ENCODE measurements at places on chromosomes 2 and 18.

- DNase-seq: no peak
These were observed 333.7 kb upstream of the MEIS1 start for GRCh38 chr2:66101206-66101605.

GRCh38 chr18:45103319-45104048, 422.8 kb downstream of the SETBP1 start:
- no peak for DNase-seq

DNA sequence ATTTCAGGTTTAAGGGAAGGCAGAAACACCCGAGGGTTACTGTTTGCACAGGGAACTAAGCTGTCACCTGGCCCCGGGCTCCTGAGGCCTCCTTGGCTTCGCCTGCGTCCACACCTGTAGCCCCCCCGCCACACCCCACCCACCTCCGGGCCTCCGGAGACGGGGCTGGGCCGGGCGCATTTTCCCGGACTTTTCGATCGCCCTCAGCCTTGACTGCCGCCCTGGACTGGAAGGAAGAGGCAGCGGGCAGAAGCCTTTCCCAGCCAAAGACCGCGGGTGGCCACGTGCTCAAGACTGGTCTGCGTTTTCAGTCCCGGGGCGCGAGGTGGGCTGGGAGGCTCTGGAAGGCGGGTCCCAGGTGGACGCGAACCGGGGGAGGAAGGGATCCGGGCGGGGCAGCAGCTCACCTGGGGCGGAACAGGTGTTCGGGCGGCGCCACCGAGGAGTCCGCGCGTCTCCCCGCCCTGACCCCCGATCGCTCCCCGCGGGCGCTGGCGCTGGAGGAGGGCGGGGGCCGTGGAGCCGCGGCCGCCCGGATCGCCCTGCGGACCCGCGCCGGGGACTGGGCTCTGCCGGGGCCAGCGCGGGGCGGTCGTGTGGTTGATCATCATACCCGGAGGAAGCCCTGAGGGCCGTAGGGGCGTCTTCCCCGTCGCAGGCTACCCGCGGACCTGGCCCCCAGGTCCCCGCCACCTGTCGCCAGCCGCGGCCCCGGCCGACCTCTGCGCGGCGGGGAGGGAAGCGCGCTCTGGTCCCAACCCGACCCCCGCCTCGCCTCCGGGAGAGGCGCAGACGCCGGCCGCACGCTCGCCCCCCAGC, 3.2 kb downstream of the ID2 start:
- no peak for DNase-seq

DNA sequence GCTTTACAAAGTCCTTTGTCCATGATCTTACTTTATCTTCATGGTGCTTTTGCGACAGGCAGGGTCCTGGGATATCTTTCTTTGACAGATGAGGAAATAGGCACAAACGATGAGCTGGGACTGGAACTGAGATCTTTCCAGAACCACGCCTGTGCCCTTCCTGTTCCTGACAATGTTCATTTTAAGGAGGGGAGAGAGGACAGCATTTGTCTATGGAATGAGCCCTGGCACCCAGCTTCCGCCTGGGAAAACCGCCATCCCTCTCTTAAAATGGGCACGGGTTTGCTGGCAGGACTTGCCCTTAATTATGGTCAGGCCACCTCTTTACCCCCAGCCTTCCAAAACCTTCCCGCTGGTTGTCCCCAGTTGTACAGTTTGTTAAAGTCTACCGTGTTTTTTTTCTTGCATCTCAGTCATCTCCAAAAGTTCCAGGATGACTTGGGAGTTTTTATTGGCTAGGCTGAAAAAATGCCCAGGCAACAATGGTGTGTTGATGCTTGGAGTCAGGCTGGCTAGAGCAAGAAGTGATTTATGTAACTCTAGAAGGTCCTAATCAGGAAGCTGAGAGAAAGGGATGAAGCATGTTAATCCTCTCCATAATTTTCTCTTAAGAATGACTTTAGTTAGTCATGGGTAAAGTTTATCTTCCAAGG, 264.9 kb upstream of the EPAS1 start:
- DNase-seq: no peak

DNA sequence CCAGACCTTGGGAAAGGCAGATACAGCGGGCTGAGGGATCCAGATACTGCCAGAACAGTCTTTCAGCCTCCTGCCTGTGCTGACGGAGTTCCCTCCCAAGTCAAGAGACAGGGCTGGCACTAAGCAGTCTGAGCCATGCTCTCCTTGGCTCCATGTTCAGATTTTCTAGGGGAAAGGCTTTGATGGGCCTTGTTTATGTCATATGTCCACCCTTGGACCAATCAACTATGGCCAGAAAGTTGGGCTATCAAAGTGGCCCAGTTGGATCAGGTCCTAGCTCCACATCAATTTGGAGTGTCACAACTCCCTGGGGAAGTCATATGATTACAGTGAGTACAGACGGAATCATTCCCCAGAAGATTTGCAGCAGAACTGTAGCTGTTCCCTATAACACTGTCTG, 152.0 kb downstream of the GREB1L start:
- DNase-seq: no peak

DNA sequence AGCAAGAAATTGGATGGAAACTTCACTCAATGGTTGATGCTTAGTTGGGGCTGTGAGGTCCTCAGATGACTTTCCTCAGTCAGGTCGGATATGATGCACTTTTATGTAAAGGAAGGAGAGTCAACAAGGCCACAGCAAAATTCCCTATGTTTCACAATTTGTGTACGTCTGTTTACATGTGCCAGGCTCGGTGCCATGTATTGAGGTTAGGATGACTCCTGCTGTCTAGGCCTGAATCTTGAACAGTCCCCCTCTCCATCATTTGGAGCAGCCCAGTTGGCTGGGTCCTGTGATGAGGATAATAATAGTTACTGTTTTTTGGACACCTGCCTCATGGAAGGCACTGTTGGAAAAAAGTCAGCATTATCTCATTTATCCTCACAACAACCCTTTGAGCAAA, 43.1 kb downstream of the VSNL1 start:
- no peak for DNase-seq

- DNase-seq: no peak
These were observed 359.7 kb downstream of the MBD2 start for GRCh38 chr18:53864770-53865169.

DNA sequence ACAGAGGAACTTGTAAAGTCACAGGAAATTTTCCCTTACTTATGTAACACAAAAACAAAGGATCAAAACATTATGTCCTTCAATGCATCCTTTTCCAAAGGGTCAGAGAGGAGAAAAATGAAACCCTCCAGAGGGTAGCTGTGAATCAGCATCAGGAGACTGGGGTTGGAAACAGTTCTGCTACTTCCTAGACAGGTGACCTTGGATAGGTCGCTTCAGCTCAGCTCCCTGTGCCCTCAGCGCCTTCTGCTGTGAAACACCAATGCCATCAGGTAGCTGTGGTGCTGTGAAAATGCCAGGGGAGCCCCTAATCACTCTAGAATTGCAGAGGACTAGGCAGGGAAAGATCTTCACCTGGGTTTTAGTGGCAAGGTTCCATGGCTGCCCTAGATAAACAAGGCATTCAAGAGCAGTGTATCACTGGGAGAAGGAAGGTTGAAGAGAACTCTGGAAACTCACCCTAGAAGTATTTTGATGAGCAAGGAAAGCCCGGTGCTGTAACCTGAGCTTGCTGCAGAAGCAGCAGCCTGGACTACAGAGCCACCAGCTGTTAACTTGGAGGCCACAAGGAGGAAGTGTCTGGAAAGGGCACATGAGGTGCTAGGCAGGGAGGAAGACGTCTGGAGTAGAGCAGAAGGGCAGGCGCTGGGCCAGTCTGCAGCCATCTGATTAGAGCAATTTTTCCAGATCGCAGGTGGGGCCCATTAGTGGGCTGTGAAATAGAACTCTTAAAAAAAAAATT, 100.7 kb upstream of the MCFD2 start:
- no peak for DNase-seq

DNA sequence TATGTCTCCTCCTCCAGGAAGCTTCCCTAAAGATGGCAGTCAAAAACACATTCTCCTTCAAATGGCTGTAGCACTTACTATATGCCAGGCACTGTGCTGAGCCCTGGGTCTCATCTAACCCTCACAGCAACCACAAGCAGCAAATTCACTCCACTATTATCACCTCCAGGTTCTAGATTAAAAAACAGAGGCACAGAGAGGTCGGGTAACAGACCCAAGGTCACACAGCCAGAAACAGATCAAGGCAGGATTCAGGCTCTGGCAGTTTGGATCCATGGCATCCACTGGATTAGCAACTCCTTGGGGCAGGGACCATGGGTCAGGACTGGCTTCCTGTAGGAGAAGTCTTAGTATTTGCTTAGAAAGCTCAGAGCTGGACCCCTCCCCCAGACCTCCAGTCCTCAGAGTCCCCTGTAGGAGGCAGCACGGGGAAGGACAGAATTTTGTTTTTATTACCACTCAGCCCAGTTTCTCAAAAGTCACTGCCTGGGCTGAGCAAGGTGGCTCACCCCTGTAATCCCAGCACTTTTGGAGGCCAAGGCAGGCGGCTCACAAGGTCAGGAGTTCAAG, 34.4 kb downstream of the ZFP36L2 start:
- DNase-seq: no peak

DNA sequence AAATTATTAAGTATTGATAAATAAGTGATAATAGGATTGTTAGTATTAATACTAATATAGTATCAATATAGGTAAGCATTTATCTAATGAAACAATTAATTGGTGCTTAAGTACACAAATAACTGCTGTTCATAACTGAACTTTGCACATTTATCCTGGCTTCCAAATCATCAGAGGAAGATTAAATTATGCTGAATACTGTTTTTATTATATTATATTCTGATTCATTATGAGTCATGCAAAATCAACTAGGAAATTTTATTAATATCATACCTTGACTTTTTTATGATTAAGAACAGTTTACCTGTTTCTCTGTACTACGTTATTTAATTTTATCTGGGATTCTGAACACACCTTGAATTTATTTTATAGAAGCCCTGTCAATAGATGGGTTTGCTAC, 42.6 kb downstream of the FAP start:
- no peak for DNase-seq

- DNase-seq: no peak
These were observed 34.1 kb downstream of the LANCL1 start for GRCh38 chr2:210442457-210442856.
